ENCODE measurements at places on chromosomes 12 and 14.

- no peak for DNase-seq
These were observed 24.9 kb upstream of the C12orf76 start for GRCh38 chr12:110073049-110073831.

- DNase-seq: no peak
These were observed 113.8 kb downstream of the BCL11B start for GRCh38 chr14:99158150-99158549.

GRCh38 chr12:121296618-121297434 is at the start of gene CAMKK2:
Gene CAMKK2 (minus strand): TSS chr12:121296709. CDS start chr12:121274526, 22,183 bp downstream.
- DNase-seq: peak; percentile 81

GRCh38 chr12:76531056-76531455 is 28.5 kb downstream of the OSBPL8 start:
- DNase-seq: no peak

DNA sequence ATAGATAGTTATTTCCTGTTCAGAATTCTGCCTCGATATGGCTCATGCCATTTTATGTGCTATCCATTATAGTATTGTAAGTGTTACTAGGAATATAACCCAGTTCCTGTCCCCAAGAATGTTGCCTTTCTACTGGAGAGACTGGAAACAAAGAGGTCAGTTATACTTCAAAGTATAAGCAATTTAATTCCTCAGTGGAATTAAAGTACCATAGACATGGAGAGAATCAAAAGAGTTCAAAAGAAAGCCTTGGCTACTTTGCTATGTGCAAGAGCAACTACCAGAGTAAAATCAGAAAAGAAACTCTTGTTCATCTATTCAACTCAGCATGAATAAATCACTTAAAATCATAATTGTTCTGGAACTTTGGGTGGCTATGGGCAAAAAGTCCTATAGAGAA is 173.2 kb upstream of the EEA1 start:
- DNase-seq: no peak

GRCh38 chr14:37202265-37202664 is 4.5 kb downstream of the MIPOL1 start:
- no peak for DNase-seq

- DNase-seq: no peak
These were observed 2.6 kb upstream of the KLRK1 start for GRCh38 chr12:10392394-10392930.

DNA sequence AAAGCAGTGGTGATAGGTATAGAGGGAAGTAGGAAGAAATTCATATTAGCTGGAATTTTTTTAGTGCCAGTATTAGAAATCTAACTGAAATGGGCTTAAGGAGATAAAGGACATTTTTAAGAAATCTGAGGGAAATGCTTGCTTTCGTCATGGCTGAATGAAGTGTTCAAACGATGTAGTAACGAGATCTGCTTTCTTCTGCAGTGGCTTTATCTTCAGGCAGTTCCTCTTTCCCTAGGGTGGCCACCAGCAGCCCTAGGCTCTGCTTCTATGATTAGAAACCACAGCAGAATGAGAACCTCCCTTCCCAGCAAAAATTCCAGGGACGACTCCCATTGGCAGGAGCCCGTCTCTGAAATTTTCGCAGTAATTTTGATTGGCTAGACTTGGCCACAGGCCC is 163.9 kb upstream of the FRMD6 start:
- no peak for DNase-seq

DNA sequence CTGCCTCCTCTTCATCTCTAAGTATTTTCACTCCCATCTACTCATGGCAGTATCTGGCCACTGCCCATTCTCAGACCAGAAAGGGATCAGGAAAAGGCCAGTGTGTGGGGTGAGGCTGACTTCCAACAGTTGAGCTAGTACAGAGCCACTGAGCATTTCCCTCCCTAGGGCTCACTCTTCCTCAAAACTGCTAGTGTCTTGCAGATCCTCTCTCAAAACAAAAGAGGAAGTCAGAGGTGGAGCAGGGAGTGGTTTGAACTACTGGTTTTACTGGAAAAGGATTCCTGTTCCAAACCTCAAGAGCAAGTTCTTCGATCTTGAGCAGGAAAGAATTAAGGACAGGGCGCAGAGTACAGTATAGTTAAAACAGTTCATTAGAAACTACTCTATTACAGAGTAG is 11.7 kb upstream of the RNASE10 start:
- peak; percentile 53 for DNase-seq

- no peak for DNase-seq
These were observed 70.2 kb upstream of the NAV3 start for GRCh38 chr12:77760271-77761025.

GRCh38 chr14:32679927-32680612 is 258.6 kb upstream of the NPAS3 start:
- DNase-seq: no peak

DNA sequence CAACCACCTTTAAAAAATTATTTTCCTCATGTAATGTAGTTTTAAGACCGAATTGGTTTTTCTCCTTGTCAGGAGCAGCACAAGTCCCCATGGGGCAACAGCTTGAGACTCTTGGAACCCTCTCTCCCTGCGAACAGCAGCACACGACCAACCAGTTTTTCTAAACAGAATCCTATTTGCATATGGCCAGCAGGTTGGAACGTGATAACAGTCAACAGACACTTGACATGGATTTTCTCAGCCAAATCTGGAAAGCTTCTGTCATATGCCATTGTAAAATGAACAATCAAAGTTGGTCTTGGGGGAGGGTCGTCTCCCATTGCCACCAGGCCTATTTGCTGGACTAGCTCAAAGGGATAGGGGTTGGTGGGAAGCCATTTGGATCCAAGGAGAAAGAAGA is 1915.0 kb upstream of the FLRT2 start:
- peak; percentile 32 for DNase-seq

DNA sequence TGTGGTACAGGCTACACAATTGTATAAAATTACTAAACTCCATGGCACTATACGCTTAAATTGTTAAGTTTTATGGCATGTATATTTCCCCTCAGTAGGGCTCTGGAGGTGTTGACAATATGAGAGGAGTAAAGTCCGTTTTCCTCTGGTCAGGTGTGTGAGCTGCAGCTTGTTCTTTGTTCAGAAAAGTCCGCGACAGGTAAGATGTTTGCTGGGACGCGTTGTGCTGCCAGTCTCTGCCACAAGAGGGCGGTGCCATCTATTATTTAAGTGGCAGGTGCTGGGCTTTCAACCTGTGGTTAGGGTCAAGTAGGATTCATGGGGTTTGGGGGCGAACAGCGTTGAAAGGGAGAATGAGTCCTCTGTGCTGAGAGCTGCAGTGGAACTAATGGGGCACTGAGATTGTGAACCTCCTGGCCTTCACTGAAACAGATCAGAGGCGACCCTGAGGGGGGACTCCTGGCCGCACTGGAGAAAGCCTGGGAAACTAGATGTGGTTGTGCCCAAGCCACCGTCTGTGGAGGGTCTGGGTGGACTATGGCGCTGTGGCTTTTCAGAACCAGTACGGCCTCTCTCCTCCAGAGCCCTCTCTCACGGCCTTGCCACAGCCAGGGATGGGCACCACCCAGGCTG is 179.0 kb downstream of the SLC15A4 start:
- DNase-seq: peak; percentile 68

DNA sequence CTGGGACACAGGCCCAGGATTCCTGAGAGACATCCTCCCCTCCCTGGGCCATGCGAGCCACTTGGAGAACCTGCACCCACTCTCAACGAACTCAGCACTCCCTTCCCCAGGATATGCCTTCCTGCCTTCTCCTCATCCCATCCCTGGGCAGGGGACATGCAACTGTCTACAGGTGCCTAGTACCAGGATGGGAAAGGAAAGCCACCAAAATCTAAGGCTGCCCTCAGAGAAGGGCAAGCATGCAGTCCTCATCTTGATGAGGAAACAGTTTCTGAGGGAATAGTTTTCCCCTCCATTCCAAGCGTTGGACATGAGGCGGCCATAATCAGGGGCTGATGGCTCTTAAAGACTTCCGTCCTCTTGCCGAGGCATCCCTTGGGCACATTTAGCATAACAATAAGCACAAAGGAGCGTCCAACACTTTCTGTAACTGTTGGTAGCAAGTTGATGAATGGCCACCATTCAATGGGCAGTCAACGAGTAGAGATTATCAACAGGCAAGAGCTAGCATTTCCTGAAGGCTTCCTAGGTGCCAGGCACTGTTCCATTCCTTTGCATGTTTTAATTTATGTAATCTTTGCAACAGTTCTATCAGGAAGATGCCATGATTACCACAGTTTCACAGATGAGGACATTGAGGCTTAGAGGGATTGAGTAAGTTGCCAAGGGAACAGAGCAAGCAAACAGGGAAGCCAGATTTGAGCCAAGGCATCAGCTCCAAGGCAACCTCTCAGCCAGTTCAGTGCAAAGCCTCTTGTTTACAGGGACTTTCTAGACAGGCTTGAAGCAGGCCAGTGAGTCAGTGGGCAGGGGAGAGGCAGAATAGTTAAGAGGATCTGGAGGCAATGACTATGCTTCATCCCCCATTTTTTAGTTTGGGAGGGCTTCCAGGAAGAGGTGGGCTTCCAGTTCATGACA is 105.1 kb downstream of the SINHCAF start:
- DNase-seq: no peak

- DNase-seq: peak; percentile 96
These were observed at the start of gene RNU4-1 for GRCh38 chr12:120292661-120293531. Gene RNU4-1 (minus strand): TSS chr12:120293237.

GRCh38 chr12:126685636-126686035 is 1581.3 kb upstream of the TMEM132C start:
- DNase-seq: no peak

DNA sequence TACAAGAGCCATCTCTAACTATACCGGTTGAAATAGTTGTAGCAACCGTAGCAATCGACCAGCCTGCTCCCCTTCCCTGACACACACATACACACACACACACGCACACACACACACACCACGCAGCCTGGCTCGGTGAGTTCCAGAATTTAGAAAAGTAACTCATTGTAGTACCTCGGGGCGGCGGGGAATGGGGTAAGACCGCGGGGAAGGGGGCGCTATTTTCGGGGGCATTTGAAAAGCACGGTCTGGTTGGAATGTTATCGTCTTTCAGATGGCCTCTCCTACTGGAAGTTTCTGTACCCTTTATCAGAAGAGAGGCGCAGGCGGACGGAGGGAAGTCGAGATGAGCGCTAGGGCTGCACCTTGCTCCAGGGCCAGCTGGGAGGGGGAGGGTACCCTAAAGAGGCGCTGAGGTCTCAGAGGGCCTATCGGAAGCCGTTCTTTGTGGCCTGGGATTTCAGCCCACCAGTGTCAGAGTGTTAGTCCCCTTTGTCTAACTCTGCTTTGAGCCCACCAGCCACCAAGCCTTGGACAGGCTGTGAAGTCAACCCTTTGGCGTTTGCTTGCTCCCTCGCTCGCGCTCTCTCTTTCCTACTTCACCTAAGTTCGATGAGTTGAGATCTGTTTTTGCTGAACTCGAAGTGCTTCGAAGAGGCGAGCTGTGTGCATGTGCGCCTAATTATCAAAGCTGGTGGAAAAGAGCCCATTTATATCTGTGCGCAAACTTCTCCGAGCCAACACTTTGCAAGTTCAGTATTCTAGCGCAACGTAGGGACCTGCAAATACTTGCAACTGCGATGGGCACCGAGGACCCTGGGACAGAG is 837 bp downstream of the COL2A1 start:
- peak; percentile 41 for DNase-seq

GRCh38 chr12:91037276-91037675 is 20.5 kb downstream of the KERA start:
- DNase-seq: no peak

GRCh38 chr14:72634691-72635616 is 258.9 kb downstream of the DPF3 start:
- no peak for DNase-seq

DNA sequence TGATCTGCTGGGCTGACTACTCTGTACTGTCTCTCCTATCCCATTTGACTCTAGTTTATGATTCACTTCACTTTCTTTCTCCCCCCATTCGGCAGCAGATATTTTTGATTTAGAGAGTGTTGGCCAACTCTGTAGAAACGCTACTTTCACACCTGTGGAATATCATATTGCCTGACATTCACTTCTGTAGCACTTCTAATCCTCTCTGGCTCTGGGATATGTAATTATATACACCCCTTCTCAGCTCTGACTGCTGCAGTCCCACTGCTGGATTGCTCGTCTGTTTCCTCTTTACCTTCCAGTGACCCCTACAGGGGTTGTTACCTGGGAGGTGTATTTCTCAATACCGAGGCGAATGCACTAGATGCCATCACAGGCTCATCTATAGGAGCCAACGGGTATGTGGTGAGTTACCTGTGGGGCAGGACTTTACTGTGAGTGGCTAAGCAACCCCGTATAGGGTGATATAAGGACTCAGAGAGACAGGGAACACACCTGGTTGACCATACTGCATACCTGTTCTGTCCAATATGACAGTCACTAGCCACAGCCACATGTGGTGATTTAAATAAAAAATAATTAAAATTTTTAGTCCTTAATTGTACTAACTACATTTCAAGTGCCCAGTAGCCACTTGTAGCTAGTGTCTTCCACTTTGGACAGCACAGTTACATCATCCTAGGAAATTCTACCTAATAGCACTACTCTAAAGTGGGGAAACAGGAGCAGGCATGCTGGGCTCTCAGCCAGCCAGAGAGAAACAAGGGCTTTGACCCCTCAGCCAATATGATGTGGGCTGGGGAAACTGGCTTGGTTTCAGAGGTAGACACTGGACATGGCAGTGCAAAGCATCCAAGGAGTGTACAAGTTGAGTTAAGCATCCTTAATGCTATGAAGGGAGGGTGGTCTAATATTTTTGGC is 95.0 kb downstream of the C12orf75 start:
- DNase-seq: no peak

DNA sequence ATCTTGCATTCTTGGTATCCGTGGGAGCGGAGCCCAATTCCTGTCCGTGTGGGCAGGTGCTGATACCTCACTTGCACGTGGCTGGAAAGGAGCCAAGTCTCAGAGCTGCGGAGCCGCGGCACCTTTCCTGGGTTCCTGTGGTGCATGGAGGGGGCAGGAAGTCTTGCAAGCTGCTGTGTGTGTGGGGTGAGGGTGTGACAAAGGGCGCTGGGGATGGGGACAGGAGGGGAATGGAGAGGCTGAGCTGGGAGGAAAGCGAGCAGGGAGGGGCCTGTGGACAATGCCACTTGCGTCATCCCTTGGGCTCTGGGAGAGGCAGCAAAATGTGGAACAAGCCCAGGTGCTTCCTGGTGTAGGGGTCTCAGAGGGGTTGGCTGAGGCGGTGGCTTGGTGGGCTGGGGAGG is 86.7 kb downstream of the CALM1 start:
- no peak for DNase-seq

- peak; percentile 68 for DNase-seq
These were observed 388.7 kb upstream of the TBX3 start for GRCh38 chr12:115072712-115073111.

DNA sequence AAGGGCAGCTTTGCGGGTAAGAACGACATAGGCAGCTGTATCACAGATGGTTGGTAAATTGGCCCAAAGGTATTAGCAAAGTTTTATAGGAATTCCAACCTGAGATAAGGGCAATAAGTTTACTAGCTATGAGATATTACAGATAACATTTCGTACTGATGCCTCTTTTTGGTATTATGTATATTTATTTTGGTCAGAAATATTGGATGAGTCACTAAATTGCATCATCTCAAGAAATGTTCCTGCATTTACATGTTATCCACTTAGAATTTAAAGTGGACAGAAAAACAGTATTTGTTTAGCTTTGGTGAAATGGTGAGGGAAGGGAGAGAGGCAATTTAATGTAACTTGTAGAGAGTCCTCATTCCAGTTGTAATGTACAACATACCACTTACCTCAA is 65.1 kb upstream of the PZP start:
- no peak for DNase-seq
